ENCODE measurements at places on chromosomes 13 and 19.

- no peak for DNase-seq
Observed at GRCh38 chr19:54707962-54708361, 16.3 kb upstream of the KIR3DL3 start.

- no peak for DNase-seq
Observed at GRCh38 chr13:32936716-32937115, 79.5 kb upstream of the KL start.

DNA sequence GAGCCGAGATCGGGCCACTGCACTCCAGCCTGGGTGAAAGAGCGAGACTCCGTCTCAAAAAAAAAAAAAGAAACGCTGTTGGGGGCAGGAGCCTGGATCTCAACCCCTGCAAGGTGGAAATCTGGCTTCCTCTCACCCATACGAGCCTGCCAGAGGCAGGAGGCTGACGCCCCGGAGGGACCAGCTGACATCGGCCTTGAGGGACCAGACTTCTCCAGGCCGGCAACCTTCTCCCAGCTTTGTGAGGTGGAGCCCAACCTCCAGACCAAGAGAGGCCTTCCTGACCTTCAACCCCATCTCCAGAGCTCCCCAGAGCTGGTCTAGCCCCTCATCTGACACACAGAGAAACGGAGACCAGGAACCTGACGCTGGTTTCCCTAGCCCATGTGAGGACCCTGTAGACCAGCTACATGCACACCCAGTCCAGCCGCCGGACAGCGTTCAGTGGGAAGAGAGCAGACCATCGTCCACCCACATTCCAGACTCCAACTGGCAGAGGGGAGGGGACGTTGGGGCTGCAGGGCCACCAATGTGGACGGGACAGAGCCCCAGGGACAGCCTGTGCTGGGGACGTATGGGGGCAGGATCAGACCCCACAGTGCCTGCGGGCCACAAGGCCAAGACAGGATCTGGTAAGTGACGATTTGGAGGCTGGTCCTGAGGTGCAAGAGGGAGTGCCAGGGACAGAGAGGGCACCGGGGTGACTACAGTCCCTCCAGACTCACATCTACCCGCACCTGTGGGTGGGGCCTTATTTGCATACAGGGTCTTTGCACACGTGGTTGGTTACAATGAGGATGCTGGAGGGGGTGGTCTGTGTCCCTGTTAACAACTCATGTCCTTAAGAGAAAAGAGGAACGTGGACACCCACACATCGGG, 11.4 kb downstream of the SBNO2 start:
- no peak for DNase-seq

GRCh38 chr13:113000575-113000974, 31.6 kb downstream of the MCF2L start:
- no peak for DNase-seq

- no peak for DNase-seq
Observed at GRCh38 chr13:36431204-36432105, 840 bp upstream of the CCNA1 start.

DNA sequence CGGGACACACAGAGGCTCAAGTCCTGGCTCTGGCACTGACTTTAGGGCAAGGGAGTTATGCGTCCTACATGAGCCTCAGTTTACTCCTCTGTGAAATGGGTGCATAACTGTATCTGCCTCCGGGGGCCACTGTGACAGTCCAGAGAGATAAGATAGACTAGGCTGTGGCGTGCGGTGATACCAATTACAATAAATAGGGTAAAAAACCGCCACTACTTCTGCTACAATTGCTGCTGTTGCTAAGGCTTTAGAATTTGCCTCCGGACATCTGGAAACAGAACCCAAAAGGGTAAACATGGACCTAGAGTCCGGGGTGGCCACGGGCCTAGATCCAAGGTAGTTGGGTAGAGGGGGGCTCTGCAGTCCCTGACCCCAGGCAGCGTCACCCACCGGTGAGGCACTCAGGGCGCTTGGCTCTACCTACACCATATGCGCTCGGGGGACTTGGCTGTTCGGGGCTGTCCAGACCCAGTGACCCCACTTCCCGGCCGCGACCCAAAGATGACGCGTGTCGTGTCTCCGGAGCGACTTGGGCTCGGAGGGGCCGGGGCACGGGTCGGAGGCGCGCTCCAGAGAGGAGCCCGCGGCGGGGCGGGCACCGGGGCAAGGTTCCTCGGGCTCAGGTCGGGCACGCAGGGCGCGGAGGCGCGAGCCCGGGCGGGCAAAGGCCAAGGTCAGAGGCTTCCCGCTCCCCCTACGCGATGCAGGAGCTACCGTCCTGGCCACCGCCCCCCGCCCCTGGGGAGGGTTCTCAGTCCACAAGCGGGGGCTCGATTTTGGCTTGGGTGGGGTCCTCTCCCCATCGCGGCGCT, 1.1 kb downstream of the INSR start:
- no peak for DNase-seq

DNA sequence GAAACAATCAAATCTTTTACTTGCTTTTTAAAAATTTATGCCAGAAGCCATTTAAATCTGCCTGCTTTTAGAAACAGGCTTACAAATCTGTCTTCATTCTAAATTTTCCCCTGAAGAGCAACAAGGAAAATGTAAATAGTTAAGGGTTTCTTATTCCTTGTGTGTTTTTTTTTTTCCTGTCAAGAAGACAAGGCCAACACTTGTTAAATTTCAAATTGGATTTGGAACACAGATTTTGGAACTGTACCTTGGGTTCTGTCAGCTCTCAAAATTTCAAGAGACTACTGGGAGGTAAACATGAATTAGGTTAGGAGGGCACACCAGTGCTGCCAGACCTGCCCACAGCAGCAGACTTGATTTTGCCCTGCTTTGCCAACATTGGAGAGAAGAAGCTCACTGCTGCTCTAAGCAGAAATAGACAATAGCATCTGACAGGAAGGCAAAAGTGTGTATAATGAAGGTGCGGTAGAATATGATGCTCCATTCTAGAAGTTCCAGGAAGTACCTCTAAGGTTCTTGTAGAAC, 121.7 kb downstream of the NHLRC3 start:
- no peak for DNase-seq

DNA sequence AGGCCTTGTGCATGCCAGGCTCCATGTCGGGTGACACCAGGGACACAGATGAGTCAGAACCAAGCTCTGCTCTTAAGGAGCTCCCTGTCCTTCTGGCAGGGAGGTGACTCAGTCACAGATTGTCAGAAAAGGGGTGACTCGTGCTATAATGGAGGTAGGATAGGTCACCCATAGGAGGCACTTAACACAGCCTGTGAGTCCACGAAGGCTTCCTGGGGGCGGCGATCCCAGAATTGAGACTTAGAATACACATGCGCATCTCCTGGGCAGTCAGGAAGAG, 19.6 kb downstream of the FUZ start:
- no peak for DNase-seq

DNA sequence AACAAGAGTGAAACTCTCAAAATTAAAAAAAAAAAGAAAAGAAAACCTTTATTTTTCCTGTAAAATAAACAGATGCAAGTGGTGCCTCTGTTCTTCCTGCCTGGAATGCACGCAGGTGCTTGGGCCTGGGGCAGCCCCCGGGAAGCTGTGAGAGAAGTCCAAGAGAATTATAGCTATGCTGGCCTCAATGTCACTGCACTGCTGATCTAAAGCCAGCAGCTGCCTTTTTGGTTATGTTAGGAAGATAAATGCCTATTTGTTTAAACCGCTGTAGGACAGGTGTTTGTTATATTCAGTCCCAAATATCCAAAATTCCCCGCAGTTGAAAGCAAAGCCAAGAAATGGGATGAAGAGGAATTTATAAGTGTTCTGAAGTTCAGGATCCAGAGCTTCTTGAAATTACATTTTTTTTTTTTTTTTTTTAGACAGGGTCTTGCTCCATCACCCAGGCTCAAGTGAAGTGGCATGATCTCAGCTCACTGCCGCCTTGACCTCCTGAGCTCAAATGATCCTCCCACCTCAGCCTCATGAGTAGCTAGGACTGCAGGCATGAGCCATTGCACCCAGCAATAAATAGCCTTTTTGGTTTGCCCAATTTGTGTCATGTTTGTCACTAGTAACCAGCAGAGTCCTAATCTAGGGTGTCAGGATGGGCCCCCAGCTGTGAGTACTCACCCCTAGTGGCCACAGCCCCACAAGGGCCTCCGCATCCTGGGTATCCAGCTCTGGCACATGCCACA, 2.2 kb downstream of the RINL start:
- DNase-seq, result no peak

- DNase-seq, result no peak
Observed at GRCh38 chr13:37181620-37182019, 76.2 kb upstream of the CSNK1A1L start.

- no peak for DNase-seq
Observed at GRCh38 chr13:41543664-41544300, 86.4 kb downstream of the RGCC start.

GRCh38 chr13:76851961-76852360, 34.2 kb downstream of the KCTD12 start:
- no peak for DNase-seq

DNA sequence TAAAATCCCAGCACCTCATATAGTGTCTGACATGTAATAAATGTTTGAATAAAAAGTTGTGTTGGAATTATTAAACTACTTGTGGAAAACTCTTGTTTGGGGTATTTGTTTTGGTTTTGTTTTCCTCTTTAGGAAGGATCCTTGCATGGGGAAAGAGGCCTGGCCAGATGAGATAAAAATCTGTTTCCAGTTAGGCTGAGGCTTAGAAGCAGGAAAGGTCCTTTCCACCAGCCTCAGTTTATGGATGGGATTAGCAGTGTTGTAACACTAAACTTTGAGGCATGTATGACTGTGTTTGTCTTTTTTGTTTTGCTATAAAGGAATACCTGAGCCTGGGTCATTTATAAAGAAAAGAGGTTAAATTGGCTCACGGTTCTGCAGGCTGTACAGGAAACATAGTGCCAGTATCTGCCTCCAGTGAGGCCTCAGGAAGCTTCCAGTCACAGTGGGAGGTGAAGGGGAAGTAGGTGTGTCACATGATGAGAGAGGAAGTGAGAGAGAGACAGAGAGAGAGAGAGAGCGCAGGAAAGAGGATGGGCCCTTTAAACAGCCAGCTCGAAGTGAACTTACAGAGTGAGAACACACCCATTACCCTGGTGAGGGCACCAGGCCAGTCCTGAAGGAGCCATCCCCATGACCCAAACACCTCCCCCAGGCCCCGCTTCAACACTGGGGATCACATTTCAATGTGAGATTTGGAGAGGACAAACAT, 21.6 kb downstream of the SPATA13 start:
- no peak for DNase-seq

DNA sequence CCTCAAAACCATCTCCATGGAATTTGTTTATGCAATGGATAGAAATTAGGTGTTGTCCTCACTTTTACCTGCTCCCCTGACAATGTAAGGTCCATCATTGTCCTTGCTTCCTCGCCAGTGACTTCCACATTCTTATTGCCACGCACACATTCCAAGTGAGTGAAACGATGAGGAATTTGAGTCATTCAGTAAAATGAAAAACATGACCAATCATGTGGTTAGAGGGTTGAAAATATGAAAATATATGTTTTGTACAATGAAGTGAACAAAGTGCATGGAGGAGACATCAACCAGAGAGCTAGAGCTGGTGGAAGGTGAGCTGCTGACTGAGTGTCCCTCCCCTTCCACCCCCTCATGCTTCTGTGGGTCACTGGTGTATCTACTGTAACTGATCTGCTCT, 91.7 kb downstream of the ATP8A2 start:
- no peak for DNase-seq

GRCh38 chr13:46995874-46996273, 99.0 kb upstream of the HTR2A start:
- DNase-seq, result no peak

- peak; percentile 45 for DNase-seq
Observed at GRCh38 chr13:50126263-50126992, 111.2 kb downstream of the KCNRG start.

DNA sequence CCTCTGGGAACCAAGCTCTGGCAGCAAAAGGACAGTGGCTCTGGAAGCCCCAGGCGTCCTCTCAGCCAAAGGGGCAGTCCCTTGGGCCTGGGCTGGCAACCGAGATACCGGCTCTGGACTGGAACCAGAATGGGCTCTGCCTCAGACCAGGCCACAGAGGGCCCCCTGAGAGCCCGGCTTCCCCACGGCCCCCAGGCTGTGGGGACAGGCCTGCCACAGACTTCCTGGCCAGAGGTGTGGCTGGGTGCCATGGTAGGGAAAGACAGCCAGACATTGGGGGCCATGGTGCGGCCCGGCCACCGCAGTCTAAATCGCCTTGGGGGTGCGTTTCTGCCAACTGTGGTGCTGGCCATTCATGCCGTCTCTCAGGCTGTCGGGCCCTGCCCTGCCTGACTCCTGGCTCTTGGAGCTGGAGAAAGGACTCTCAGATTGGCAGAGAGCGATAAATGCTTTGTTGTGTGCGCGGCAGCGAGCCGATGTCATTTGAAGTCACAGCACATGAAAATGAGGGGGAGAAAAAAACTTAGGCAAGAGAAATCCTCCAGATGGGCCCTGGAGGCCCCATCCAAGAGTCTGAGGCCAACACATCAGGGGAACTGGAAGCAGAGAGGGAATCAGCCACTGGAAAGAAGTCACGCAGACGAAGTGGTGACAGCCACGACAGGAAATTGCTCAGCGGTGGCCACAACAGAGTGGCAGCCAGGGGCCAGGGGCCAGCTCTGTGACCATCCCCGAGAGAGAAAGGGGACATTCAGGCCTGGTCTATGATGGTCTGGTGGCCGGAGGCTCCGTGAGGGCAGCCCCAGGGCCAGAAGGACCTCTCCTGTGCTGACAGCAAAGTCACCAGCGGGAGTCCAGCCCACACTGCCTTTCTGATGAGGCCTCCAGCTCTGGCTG, 26.5 kb downstream of the SH3GL1 start:
- peak; percentile 93 for DNase-seq

- no peak for DNase-seq
Observed at GRCh38 chr13:104833221-104833620, 1702.2 kb downstream of the EFNB2 start.

DNA sequence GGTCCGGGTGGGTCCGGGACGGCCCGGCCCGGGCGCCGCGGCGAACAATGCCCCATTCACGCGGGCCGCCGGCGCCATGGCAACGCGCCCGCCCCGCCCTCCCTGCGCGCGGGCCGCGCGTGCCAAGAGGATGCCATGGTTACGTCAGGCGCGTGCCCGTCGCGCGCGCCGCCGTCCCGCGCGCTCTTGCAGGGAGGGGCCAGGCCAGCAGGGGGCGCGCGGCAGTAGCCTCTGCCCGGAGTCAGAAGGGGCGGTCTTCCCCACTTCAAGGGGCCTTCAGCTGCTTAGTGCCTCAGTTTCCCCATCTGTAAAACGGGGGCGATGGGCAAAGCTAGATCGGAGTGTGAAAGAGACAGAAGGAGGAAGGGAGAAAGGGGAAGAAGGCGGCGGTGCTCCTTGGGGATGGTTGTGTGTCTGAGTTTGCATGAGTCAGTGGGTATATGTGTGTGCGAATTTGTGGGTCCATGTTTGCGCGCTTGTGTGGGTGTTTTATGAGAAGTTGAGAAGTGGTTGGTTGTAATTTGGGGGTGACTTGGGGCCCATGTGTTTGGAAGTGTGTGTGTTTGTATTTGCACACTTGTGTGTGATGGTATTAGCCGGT, 11.6 kb upstream of the NFIX start:
- DNase-seq, result peak; percentile 82

Data from pons (tissue), 1 donor.